ENCODE measurements at places on chromosomes 1 and 21. TPM values are rescaled to one million over a fixed set of nuclear protein-coding genes. Genes with fewer than 3 reads are reported as not detected.

GRCh38 chr1:222784371-222784770 is 30.5 kb upstream of the DISP1 start:
- no peak for ATAC-seq

Gene RPE65
- not detected for total RNA-seq

GRCh38 chr21:29264721-29265120 is 34.0 kb upstream of the BACH1 start:
- no peak for ATAC-seq

- ATAC-seq: no peak
These were observed 193.0 kb downstream of the CACNA1E start for GRCh38 chr1:181676269-181676668.

DNA sequence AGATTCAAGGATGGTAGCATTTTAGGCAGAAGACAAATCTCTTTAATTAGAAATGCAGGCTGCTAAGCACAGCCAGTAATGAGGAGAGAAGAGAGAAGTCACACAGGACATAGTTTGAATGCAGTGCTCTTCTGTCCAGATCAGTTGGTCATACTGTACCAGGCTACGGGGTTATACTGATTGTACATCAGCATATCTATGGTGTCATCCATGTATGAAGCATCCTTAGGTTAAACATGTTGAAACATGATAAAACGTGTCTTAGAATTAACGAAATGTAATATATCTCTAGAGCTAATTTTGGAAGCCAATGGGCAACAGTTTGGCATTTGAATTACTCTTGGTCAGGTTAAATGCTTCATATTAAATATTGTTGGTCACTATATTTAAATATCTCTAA is 199.1 kb downstream of the RYR2 start:
- no peak for ATAC-seq

DNA sequence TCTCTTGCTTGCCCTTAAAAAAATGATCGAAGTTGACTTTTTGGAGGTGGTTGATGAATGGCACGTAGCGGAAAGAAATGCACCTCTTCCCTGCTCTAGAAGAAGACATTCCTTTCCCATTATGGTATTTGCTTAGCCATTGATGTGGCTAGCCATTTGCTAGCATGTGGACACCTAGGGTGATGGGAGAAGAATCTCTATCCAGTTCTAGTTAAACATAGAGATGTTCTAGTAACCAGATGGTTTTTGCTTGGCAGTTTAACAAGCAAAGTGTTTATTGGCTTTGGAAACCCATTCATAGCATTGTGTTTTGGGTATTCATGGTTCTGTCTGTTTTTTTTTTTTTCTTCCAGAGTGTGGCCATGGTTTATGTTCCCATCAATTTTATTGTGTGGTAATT is 78.9 kb downstream of the KCNJ6 start:
- ATAC-seq: no peak

Gene TSPAN1
- total RNA-seq: 11.0 TPM

Gene ACTN2
- total RNA-seq: 21.3 TPM

Gene AJAP1
- total RNA-seq: 0.81 TPM

Gene SPATA45
- not detected for total RNA-seq

DNA sequence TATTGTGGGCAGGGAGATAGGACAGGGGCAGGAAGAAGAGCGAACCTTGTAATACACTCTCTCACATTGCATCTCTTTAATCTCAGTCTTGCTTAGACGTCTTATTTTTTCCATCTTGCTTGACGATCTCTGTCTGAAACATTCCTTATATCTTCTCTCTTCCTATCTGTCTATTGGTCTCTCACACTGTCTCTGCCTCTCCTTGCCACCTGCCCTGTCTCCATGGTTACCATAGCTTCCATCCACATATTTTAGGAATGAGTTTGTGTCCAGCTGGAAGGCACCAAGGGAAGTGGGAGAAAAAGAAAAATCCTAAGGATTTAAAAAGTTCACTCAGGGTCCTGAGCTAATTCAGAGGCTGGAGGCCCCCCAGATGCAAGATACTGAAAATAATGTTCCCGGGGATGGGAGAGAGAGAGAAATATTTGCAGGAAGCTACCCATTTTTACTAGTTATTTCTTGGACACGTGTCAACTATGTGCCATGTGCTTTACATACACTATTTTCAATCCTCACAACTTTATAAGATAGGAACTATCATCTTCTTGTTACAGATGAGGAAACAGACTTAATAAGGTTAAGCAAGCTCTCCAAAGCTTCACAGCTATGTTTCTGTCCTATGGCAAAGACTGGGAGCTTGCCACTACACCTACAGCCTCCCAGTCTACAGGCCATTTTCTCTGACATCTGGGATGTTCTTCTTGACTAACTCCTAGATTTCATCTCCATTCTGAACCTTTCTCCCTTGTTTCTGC is 933 bp downstream of the ANKRD34A start:
- ATAC-seq: no peak
